ENCODE measurements at places on chromosomes 3 and 15.
A peak's percentile ranks its signal among the peaks of the same experiment; 100 is the strongest.

DNA sequence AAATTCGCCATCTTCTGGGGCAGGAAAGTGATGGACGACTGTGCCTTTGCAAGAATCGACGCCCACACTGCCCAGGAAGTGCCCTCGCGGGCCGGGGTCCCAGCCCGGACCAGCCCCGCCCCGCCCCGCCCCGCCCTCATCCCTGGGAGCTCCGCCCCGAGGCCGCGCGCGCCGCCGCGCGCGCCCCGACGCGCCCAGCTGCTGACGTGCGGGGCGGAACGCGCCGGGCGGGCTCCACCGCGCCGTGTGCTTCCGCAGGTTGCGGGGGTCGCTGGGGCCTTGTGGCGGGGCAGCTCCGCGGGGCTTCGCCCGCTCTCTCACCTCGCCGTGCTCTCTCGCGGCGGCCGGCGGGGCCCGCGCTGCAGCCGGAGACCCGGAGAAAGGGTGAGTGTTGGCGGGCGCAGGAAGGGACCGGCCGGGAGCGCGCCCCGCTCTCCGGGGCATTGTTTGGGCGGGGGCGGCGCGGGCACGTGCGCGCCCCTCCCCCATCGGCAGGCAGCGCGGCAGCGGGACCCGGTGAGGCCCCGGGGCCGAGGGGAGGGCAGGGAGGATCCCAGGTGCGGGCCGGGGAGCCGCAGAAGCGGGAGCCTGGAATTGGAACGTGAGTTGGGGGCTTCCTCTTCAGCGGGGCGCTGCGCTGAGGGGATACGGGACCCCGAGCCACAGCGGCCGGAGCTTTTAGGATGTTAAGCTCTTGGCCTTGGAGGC, at the start of gene YEATS2:
TSS of gene YEATS2 (plus strand) at position 188 of the 708 bp plus-strand sequence. CDS start 17,366 bp downstream, outside the sequence.
- DNase-seq, result peak; percentile 88

DNA sequence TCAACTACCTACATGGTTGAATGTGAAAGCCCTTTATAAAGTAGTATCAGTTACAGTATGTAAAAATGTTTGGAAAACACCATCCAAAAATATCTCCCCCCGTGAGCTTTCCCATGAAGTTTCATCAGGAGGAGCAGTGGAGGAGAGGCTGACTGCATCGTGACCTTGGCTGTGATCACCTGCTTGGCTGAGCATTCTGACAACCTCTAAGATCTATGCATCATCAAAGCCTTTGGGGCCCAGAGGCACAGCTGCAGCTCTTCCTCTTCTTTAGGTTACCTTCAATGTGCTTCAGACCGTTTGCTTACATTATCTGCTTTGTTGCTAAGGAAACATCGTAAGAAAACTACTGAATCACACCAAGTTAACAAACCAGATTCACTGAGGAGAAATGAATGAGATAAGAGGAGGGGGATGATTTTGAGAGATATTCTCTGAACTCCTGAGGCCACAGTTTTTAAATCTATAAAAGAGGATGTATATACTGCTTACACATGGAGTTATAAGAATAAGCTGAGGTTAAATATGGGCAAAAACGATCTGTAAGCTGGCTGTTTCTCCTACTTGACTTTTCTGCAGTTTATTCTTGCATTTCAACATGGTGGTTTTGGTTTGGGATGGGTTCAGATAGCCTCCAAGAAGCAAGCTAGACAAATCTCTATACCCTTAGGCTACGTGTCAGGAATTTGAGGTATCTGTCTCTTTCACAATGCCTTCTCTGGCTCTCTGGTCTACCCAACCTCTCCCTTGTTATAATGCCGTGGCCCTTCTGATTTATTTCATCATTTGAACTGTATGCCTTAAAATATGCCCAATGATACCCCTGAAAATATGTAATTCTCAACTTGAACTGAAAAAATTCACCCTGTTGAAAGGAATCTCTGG, 4.0 kb downstream of the GCSAM start:
- no peak for DNase-seq

GRCh38 chr3:69869643-69870042, 129.9 kb upstream of the SAMMSON start:
- DNase-seq, result no peak

DNA sequence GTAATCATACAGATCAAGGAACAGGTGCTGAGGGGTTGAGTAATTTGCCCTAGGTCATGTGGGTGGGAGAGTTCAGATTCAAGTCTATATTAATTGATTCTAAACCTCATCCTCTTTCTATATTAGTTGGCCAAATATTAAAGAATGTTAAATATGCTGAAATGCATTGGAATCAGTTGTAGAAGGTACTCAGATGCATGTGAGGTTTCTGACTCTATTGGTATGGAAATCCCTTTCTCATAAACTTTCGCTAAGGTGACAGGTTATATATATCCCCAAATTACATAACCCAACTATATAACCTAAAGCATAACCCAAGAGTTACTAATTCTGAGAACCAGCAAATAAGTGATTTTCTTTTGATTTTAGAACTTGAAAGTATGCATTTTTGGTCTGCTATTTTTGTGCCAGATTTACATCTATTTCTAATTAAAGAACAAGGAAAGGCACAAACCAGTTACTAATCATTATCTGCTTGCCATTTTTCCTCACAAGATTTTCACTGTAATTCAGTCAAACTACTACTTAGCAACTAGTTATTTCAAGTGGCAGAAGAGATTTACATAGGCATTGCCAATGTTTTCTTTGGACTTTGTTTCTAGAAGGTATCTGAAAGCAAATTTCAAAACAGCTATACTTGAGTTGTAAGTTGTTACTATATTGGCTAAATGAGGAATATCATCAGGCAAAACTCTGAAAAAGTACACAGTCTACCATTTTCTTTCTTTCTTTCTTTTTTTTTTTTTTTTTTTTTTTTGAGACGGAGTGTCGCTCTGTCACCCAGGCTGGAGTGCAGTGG, 201.3 kb downstream of the RBMS3 start:
- no peak for DNase-seq

DNA sequence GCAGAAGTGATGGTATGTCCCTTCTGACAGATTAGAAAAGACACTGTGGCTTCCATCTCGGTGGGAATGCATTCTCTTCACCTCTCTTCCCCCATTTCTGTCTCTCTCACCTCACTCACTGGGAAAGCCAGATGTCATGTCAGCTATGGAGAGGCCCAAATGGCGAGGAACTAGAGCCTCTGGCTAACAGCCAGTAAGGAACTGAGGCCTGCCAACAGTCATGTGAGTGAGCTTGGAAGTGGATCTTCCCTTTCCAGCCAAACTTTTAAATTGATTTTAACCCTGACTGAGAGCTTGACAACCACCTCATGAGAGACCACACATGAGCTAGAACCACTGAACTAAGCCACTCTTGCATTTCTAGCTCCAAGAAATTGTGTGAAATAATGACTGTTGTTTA, 35.2 kb upstream of the CDAN1 start:
- peak; percentile 82 for DNase-seq

GRCh38 chr15:31571676-31572075, 245.0 kb downstream of the KLF13 start:
- no peak for DNase-seq

DNA sequence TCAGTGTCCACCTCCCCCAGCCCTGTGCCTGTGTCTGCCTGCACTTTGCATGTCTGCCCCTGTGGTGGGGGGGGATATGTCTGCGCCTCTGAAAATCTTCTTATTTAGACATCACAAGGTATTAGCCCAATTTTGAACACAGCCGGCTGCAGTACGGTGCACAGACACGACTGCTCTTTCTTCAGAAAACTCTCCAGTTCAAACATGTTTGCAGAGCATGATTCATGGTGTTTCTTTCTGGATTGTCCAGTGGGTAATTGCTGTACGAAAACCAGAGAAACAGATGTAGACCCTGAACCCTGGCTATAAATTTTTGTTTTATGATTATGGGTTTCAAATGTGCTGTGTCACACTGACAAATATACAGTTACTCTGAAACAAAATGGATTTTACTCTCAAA, 3.4 kb upstream of the RARB start:
- no peak for DNase-seq

- DNase-seq, result no peak
Measured at GRCh38 chr15:92365084-92365483, 28.6 kb upstream of the ST8SIA2 start.

GRCh38 chr3:71524672-71525071, 58.9 kb downstream of the FOXP1 start:
- no peak for DNase-seq

- DNase-seq, result no peak
Measured at GRCh38 chr3:120688121-120688520, 6.1 kb upstream of the HGD start.

DNA sequence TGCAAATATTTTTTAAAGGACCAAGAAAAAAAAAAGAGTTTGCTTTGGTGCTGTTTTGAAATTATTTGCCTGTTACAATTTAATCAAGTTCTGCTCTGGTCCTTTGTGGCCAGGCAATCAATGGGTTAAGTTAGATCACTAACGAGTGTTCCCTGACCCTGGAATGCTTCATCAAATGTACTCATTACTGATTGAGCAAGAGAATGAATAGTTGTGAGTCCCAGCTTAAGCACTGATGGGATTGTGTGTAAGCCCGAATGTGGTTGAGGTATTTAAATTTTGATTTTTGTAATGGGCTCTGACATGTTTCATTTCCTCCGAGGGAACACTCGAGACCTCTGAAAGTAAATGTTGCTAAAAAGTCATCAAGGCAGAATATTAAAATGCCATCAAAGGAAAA, 699.1 kb downstream of the MCTP2 start:
- no peak for DNase-seq

DNA sequence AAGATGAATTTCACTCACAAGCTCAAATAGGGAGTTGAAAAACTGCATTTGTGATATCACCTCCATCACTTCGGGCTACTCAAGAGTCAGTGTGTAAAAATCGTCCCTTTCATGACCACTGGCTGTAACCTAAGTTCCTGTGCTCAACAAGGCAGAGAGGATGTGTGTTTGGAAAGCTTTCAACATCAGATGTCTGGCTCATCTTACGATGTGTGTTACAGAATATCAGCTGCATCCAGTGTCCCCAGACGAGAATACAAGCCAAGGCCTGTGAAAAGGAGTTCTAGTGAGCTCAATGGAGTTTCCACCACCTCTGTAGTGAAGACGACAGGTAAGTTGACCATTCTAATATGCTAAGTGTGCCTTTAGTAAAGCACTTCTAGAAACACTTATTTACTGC, 65.5 kb upstream of the ADAMTSL3 start:
- DNase-seq, result no peak

- DNase-seq, result no peak
Measured at GRCh38 chr15:78070049-78070700, 7.3 kb downstream of the TBC1D2B start.

DNA sequence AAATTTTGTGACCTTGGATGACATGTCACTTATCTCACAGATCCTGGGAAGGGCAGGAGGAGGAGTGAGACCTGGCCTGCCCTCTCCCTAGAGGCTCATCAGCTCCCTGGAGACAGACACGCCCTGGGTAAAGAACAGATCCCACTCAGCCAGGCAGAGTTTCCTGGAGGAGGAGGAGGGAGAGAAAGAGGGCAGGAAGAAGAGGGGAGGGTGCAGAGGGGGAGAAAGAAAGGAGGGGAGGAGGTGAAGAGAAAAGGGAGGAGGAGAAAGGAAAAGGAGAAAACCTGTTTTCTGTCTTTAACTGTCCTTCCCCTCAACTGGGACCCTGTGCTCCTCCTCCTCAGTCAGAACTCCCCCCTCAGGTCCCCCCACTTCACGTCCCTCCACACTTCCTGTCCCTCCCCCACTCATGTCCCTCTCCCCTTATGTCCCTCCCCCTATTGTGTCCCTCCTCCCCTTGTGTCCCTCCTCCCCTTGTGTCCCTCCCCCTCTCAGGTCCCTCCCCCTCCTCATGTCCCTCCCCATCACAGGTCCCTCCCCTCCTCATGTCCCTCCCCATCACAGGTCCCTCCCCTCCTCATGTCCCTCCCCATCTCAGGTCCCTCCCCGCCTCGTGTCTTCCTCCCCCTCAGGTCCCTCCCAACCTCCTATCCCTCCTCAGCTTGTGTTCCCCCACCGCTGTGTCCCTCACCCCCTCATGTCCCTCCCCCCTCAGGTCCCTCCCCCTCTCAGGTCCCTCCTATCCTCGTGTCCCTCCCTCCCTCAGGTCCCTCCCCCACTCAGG, 52.3 kb upstream of the CGNL1 start:
- peak; percentile 27 for DNase-seq

DNA sequence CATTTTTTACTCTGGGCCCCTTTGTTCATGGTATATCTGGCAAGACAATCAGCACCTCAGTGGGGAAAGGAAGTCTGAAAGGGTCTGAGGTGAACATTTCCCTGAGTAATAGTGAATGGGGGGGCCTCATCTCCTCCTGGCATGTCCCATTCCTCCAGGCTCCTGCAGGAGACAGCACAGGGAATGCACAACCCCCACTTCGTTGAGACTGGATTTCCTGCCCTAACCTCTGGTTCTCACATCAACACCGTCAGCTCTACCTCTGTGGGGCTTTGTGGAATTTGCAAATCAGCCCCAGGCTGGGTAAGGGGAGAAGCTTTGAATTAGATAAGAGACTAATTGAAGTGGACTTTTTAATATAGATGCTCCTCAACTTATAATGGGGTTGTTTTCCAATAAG, 168.3 kb upstream of the TRIM42 start:
- DNase-seq, result no peak

GRCh38 chr3:124611520-124611919, 118.7 kb upstream of the UMPS start:
- no peak for DNase-seq

DNA sequence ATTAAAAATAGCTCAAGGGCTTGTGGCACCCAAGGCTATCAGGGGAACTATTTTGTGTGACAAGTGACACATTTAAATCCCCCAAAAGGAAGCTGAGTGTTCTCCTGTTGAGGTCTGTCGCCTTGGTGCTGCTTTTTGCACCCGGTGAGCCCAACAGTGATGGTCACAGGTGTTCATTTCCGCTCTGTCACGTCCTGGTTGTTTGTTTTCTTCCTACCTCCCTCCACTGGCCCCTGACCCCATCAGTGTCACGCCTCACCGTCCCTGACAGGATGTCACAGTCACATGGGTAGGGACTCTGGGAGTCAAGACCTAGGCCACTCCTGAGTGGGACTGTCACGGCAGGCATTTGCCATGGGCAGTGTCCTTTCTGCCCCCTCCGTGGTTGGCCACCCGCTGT, 11.2 kb downstream of the SLCO3A1 start:
- peak; percentile 74 for DNase-seq

- DNase-seq, result no peak
Measured at GRCh38 chr3:11522398-11522715, 121.4 kb downstream of the VGLL4 start.

DNA sequence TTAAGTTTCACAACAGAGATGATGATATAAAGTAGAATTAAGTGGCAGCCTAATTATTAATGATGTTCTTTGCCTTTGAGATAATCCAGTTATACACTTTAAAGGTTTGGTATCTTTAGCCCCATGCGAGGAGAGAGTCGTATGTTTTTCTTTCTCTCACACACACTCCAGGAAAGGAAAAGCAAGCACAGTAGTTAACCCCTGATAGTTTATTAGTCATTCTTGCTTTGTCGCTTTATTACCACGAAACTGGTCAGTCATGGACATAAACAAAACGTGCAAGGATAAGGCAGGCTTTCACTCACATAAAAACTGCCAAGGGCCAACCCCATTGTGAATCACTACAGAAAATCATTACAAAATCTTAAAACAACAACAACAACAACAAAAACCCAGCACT, 866.9 kb downstream of the FHIT start:
- no peak for DNase-seq
